ENCODE measurements at places on chromosomes 4 and X. TPM values are rescaled to one million over a fixed set of nuclear protein-coding genes. Genes with fewer than 3 reads are reported as not detected.

TAF7L gene
- total RNA-seq = not detected

DNA sequence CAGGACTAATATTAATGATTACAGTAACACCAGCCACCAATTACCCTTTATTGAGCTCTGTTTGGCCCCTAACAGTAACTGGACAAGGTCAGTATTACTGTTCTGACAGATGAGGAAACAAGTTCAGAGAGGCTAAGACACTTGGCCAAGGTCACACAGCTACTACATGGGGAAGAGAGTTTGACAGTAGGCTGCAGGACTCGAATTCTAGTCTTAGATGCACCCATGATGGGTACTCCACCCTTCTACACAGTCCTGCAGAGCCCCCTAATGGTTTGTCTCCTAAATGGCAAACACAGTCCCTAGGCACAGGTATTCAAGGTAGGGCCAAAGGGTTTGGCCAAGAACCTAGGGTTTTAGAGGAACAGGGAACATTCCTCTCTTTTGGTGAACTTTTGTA, 93.9 kb downstream of the NSUN7 start:
- no peak for DNase-seq

GRCh38 chrX:115581759-115582615, 21.0 kb downstream of the PLS3 start:
- DNase-seq = no peak

DNA sequence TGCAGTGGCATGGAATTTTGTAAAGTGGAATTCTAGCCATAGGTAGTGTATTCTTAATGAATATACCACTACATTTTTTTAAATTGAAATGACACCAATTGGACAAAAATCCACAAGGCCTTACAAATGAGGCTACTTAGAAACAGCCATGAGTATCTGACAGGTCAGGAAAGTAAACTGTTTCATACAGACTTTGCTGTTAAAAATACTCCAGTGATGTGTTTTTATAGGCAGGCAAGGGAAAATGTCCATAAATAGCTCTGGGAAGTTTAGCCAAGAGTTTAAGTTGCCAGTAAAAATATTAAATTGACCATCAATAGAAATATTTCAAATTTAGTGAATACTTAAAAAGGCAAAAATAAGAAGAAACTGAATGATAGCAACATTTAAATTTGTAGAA, 41.8 kb upstream of the PDLIM5 start:
- DNase-seq = no peak

DNA sequence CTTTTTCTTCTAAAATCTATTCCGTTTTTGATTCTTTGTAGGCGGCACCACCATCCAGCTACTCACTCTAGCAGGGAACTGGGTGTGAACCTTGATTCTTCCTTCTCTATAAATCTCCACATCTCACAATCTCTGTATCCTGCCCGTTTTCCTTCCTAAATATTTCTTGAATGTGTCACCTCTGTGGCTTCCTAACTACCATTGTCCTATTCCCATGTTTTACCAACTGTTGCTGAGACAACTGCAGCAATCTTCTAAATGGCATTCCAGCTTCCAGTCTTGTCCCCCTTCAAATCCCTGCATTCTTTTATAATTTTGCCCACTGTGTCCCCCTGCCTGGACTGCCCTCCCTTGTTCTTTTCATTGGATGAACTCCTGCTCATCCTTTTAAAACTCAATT, 641.3 kb downstream of the RPA4 start:
- DNase-seq = no peak

DNA sequence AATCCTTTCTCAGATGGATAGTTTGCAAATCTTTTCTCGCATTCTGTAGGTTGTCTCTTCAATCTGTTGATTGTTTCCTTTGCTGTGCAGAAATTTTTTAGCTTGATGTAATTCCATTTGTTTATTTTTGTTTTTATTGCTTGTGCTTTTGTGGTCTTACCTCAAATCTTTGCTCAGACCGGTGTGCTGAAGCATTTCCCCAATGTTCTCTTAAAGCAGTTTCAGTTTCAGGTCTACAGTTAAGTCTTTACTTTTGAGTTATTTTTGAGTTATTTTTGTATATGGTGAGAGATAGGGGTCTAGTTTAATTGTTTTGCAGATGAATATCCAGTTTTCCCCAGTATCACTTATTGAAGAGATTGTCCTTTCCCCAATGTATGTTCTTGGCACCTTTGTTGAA, 18.2 kb upstream of the SLC25A14 start:
- no peak for DNase-seq

DNA sequence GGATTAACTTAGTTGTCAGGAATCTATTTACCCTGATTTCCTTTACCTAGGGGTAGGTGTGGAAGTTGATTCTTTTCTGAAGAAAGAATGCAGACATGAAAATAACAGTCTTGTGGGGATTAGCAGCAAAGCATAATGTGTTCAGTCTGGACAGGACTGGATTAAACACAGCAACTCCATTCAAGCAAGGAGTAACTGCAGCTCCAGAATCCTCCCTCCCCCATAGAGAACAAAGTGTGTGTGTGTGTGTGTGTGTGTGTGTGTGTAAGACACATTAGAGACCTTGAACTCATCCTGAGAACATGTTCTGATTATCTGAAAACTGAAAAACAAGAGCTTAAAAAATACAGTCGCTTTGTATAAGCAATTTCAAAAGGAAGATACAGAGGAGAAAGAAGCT, 9.3 kb downstream of the C4orf54 start:
- no peak for DNase-seq

DNA sequence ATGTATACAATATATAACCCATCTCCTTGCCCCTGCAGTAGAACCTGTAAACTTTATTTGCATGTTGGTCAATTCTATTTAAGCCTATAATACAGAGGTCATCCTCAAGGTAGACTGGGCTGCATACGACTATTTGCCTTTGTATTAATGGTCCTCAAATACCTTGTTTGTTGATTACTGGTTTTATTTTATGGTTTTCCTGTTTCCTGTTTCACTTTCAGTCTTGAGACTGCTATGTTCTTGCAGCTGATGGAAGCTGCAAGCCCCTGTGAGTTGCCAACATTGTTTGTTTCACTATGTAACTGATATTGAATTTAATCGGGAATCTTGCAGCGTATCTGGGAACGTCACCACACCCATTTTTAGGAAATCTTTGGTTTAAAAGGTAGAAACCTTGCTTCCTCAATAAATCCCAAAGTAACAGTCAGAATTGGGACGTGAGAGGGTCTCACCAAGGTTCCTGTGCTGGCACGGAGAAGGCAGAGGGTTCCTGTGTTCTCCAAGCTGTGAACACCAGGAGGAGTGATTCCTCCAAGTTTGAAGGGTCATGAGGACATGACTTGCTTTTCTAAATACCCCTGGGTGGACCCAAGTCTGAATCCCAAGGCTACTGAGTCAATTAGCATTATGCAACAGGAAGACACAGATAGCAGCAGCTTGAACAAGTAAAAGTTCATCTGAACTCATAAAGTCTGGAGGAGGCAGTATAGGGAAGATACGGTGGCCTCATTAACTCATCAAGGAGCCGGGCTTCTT, 110.6 kb upstream of the PNPLA4 start:
- no peak for DNase-seq

GRCh38 chr4:27908356-27908755, 1047.7 kb downstream of the STIM2 start:
- DNase-seq = no peak

GRCh38 chr4:168725930-168726329, 229.1 kb downstream of the PALLD start:
- DNase-seq = no peak

GRCh38 chr4:66489370-66489769, 819.1 kb upstream of the EPHA5 start:
- DNase-seq = no peak
